ENCODE measurements at places on chromosomes 1 and 21.

- no peak for DNase-seq
Observed at GRCh38 chr1:36714301-36714700, 231.6 kb upstream of the CSF3R start.

GRCh38 chr21:44090325-44090724 lies 16.9 kb upstream of the PWP2 start:
- DNase-seq, result no peak

GRCh38 chr1:1594602-1595260 lies 5.2 kb downstream of the FNDC10 start:
- no peak for DNase-seq

GRCh38 chr1:116330846-116331245 lies 42.2 kb upstream of the ATP1A1 start:
- no peak for DNase-seq

- DNase-seq, result peak; percentile 79
Observed at GRCh38 chr1:212980123-212980785, 29.9 kb downstream of the VASH2 start.

GRCh38 chr1:25809283-25809926 lies 9.4 kb downstream of the SELENON start:
- DNase-seq, result no peak

- DNase-seq, result no peak
Observed at GRCh38 chr1:12487520-12487919, 130.5 kb downstream of the DHRS3 start.

DNA sequence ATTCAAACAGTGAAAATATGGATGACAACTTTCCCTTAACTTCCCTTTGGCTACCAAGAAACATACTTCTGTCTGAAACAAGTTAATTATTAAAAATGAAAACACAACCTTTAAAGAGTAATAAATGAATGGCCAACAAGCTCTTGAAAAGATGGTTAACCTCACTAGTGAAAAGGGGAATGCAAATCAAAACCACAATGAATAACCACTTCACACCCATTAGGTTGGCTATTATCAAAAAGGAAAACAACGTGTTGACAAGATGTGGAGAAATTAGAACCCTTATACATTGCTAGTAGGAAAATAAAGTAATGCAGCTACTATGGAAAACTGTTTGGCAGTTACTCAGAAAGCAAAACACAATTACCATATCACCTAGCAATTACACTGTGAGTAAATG lies 14.1 kb downstream of the COP1 start:
- no peak for DNase-seq

- DNase-seq, result no peak
Observed at GRCh38 chr21:32088471-32088870, 190.4 kb downstream of the MIS18A start.

GRCh38 chr1:79264975-79265818 lies 258.7 kb upstream of the ADGRL4 start:
- no peak for DNase-seq

GRCh38 chr1:153659175-153659534 lies 652 bp downstream of the SNAPIN start:
- DNase-seq, result no peak

DNA sequence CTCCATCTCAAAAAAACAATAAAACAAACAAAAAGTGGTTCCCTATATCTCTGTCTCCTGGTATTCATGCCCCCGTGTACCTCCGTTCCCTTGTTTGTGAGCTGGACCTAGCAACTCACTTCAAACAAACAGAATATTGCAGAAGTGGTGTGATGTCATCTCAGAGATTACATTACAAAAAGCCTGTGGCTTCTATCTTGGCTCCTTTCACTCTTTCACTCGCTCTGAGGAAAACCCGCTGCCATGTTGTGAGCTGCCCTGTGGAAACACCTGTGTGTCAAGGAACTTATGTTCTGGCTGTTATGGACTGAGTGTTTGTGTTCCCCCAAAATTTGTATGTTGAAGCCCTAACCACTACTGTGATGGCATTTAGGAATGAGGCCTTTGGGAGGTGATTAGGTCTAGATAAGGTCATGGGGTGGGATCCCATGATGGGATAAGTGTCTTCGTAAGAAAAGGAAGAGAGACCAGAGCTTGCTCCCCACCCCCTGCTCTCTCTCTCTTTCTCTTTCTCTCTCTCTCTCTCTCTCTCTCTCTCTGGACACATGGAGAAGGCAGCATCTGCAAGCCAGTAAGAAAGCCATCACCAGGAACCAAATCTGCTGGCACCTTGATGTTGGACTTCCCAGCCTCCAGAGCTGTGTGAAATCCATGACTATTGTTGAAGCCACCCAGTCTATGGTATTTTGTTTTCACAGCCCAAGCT lies 7.4 kb upstream of the HYI start:
- DNase-seq, result no peak

DNA sequence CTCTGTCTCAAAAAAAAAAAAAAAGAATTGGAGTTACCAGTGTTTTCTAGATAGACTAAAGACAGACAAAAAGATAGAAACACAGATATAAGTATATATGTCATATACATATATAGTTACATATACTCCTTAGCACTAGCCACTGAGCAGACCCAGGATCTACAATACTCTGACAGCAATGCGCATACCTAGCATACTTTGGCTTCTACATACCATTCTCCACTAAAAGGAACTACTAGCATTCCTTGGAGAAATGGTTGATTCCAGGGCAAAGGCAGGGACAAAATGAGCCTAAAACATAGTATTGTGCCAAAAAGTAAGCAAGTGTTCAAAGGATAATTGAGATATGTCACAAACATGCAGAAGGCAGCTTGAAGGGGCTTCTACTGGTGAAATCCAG lies 22.7 kb downstream of the SYNJ1 start:
- no peak for DNase-seq

DNA sequence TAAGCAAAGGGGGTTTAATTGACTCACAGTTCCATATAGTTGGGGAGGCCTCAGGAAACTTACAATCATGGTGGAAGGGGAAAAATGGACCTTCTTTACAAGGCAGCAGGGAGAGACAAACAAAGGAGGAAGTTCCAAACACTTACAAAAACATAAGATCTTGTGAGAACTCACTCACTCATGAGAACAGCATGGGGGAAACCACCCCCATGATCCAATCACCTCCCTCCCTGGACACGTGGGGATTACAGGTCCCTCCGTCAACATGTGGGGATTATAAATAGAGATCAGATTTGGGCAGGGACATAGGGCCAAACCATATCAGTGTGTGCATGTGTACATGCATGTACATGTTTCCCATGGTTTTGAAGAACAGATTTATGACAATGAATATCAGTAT lies 5.5 kb upstream of the SMG7 start:
- DNase-seq, result no peak

- peak; percentile 32 for DNase-seq
Observed at GRCh38 chr1:54397090-54397591, 9.1 kb downstream of the SSBP3 start.

GRCh38 chr1:88509379-88509778 lies 174.7 kb upstream of the PKN2 start:
- no peak for DNase-seq

GRCh38 chr1:104795931-104796330 lies 1046.2 kb downstream of the AMY1C start:
- no peak for DNase-seq

- no peak for DNase-seq
Observed at GRCh38 chr1:17201201-17202021, 3.5 kb upstream of the PADI1 start.

GRCh38 chr1:110541906-110542395 lies 23.0 kb upstream of the KCNA10 start:
- DNase-seq, result no peak

- no peak for DNase-seq
Observed at GRCh38 chr1:2289607-2290006, 61.5 kb downstream of the SKI start.

DNA sequence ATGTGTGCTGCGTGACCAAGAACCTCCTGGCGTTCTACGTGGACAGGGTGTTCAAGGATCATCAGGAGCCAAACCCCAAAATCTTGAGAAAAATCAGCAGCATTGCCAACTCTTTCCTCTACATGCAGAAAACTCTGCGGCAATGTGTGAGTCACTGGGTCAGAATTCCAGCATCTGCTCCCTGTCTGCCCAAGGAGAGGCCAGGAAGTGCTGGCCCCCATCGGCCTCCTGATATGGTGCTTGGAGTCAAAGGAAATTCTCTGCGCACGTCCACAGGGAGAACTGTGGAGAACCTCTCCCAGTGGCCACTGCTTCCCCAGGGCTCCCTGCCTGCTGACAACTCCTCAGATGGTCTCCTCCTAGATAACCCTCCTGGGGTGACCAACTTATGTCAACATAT lies 25.6 kb upstream of the IL20 start:
- DNase-seq, result peak; percentile 66

GRCh38 chr21:42683371-42684108 lies 30.1 kb downstream of the PDE9A start:
- no peak for DNase-seq

All from cardiac fibroblast (primary cell).